ENCODE measurements at places on chromosomes 2 and 18. TPM values are rescaled to one million over a fixed set of nuclear protein-coding genes. Genes with fewer than 3 reads are reported as not detected.
A peak's percentile ranks its signal among the peaks of the same experiment; 100 is the strongest.

The ODC1 gene
- total RNA-seq, result 256 TPM

The HRH4 gene
- not detected for total RNA-seq

- DNase-seq, result no peak
Measured at GRCh38 chr2:227031379-227031778, 132.6 kb downstream of the COL4A4 start.

The LRPPRC gene
- total RNA-seq, result 136 TPM

- DNase-seq, result no peak
Measured at GRCh38 chr18:66873899-66874298, 270.0 kb upstream of the CDH19 start.

The ALPI gene
- total RNA-seq, result not detected

- no peak for DNase-seq
Measured at GRCh38 chr2:199442173-199442572, 15.6 kb downstream of the SATB2 start.

DNA sequence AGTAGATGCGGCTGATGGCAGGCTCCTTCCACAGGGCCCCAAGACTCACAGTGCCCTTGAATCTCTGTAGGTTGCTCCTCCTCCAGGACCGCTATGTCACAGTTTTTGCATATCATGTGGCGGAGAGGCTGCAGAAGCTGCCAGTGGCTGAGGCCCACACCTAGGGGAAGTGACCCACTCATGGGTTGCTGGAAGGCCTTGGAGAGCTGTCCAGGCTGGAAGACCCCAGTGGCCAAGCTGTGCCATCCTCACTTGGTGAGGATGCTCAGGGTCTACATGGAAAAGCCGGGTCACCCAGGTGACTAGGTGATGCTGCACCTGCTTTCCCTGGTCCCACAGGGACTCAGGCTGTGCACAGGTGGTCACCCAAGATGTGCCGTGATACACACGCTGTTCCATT, 90.6 kb downstream of the SEPTIN10 start:
- no peak for DNase-seq

- no peak for DNase-seq
Measured at GRCh38 chr2:20144861-20145260, 80.1 kb downstream of the SDC1 start.

The AMER3 gene
- not detected for total RNA-seq

GRCh38 chr18:47420130-47420529, 168.7 kb upstream of the SKOR2 start:
- DNase-seq, result peak; percentile 70

DNA sequence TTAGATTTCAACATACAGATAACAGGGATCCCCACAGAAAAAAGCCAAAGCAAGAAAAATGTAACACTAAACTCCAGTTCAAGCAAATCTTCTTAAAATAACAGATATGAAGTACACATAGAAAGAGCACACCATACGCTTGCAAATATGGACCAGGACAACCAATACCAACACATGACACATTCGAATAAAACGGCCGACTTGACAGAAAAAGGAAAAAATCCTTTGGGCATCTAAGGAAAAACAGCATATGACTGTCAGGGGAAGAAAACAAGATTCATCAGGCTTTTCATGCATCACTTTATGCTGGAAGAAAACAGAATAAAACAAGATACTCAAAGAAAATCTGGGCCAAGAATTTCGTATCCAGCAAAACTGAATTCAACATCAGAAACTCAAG, 16.0 kb downstream of the RNASEH1 start:
- DNase-seq, result no peak

- DNase-seq, result no peak
Measured at GRCh38 chr2:792687-793086, 115.5 kb upstream of the TMEM18 start.

DNA sequence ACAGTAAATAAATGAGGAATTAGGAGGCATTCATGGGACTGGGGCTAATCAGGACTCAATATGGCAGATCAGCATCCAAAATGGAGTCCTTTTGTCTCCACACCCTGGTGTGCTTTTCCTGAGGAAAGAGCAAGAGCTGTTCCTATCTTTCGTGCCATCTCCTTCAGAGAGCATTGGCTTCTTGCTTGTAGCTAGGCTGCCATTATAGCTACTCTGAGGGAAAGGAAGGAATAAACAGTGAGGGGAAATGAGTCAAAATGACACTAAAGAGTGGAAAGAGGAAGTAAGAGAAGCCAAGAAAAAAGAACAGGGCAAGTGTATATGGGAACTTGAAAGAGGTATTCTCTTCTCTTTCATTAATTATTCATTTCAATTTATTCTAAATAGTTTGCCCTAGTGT, 8.4 kb upstream of the NMI start:
- peak; percentile 36 for DNase-seq

The POTEJ gene
- 0.10 TPM for total RNA-seq

DNA sequence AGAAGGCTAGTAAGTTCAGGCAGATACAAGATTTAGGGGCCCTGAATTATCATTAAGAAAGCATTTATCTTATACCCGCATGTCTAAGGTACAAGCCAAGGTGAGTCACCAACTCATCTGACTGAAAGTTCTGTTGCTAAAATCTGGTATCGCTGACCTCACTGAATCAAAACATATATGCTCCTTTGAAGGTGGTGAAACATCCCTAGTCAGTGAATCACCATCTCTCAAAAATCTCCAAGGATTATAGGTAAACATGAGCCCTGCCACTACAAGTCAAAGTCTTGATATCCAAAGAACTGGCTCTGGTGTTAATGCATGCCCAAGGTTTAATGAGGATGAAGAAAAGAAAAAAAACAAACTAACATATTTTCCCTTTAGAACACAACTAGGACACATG, 43.5 kb downstream of the IRS1 start:
- no peak for DNase-seq

DNA sequence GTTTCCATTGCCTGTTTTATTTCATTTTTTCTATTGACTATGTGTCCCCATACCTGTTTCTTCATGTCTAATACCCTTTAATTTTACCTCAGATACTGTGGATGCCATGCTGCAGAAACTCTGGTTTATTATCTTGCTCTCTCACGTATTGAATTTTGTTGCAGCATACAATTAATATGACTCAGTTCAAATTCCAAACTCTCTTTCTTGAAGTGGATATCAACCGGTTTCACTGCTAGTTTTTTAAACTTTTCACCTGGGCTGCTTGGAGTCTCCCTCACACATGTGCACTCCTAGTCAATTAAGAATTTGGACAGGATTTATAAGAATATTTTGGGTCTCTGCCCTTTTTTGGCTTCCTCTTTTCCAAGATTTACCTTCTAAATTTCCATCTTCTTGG, 70.6 kb upstream of the CAPN13 start:
- DNase-seq, result no peak

DNA sequence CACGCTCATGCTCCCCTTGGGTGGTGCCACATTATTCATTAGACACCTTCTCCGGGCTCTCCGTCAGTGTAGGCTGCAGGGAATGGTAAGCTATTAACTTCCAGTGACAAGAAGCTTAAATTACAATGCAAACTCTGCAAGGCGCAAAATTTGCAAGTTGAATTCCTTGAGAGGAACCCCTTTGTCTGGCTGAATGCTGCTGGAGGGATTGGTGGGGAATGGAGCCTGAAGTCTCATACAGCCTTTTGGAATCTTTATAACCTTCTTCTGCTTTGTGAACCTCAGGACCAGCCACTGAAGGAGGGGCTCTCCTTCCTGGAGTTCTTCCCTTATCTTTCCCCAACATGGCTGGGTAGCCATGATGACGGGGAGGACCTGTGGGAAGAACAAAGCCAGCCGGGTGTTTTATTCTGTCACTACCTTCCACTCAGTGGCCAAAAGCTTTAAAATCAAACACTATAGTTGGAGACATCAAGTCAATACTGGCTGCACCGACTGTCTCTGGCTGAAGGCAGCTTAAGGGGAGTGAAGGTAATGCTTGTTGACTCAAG, 220.9 kb upstream of the EPHA4 start:
- no peak for DNase-seq

The TCF7L1 gene
- total RNA-seq, result not detected

- DNase-seq, result no peak
Measured at GRCh38 chr2:42138163-42139015, 30.8 kb upstream of the EML4 start.

The CCDC102B gene
- total RNA-seq, result not detected

DNA sequence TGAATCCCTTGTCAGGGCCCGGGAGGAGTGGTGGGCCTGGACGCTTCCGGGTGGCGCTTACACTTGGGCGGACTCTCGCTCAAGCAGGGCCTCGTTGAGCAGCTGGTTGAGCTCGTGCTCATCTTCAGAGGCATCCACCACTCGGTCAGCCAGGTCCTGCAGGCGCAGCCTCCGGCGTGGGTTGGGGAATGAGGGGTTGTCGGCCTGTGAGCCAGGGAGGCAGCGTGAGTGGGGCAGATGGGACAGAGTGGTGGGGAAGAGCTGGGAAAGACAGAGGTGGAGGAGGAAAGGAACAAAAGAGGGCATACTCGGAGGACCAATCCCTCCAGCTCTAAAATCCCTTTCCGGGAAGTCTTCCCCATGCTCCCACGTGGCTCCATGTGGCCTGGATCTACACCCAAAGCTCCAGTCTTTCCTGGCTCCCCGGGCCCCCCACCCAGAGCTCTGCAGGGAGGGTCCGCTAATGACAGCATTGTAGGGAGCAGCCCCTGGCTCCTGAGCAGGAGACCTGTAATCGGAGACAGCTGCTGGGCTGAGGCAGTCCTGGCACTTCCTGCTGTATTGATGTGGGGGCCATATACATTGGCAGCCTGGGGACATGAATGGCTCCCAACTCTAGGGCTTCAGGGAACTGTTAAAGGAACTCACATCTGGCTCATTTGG, 41.6 kb downstream of the CENPO start:
- DNase-seq, result no peak

The SLC23A3 gene
- total RNA-seq, result 6.7 TPM

DNA sequence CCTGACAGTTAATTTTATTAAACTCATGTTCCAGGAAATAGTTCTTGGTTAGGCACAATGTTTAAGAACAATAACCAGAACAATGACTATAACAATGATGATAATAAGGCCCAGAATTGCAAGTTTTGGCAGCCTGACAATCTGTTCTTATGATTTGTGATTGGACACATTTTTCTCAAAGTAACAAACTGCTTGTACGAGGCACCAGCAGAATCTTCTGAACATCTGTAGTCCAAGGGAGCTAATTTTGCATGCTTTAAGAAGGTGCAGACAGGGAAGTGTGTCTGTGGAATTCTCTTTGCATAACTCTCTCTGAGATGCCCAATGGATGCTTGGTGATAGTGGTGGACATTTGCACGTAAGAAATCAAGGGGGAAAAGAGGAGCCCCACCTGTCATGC, 709.3 kb downstream of the SLC4A3 start:
- no peak for DNase-seq

- no peak for DNase-seq
Measured at GRCh38 chr2:129605646-129606045, 373.8 kb upstream of the RAB6C start.

DNA sequence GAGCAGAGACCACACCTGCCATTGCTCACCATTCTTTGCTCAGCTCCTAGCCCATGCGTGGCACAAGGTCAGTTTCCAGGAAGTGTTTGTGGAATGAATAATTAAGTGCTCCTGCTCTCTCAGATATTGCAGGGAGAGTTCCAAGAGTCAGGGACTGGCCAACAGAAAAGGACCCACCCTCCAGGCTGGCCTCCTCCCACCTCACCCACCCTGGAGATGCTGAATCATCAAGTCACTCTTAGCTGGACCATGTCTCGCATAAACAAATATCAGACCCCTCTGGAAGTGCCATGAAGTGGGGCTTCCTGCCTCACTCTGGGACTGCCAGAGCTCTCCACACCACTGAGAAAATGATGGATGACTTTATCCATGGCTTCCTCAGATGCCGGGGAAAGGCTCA, 256.0 kb downstream of the TNS1 start:
- no peak for DNase-seq

DNA sequence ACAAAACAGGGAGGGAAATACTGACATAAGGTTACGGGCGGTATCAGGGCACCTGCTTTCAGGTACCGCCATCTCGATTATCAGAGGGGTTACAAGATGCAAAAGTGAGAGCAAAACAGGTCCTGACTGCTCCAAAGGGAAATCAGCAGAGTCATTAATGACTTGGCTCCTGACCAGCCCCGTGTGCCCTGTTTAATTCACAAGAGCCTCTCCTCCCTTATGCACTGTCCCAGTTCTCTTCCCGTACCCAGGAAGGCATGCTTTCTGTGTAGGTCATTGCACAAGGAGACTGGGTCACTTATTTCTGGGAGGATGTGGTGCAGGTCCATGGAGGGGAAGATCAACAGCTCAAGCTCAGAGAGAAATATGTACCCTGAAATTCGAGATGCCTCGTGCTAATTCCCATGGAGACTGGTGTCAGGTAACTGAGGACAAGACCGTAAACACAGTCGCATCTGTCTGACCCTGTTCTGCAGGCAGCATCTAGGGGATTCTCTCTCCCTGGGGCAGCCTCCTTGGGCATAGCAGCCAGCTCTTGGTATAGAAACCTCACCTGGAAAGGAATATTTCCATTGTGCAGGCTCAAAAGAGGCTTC, 79.9 kb downstream of the HNRNPLL start:
- DNase-seq, result no peak

The VWC2L gene
- not detected for total RNA-seq
